SW 1271 (cell line): ENCODE measurements at places on chromosomes 2 and 18.

- DNase-seq, result no peak
Measured at GRCh38 chr2:234029150-234029733, 21.3 kb upstream of the SPP2 start.

DNA sequence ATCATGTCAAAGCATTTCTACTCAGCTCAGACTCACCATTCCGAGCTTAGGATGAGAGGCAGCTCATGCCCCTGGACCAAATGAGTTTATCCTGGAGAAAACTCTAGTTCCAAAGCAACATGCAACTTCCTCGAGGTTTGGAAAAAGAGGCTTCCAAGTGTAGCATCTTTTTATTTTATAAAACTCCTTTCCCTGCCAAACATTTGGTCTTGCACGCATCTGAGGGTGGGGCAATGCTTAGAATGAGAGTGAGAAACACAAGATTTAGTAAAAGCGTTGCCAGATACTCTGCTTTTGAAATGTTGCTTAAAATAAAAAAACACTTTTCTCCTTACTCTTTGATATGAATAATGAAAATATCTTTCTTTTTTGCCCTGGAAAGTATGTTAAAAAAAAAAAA is 151.5 kb downstream of the NCKAP5 start:
- no peak for DNase-seq

DNA sequence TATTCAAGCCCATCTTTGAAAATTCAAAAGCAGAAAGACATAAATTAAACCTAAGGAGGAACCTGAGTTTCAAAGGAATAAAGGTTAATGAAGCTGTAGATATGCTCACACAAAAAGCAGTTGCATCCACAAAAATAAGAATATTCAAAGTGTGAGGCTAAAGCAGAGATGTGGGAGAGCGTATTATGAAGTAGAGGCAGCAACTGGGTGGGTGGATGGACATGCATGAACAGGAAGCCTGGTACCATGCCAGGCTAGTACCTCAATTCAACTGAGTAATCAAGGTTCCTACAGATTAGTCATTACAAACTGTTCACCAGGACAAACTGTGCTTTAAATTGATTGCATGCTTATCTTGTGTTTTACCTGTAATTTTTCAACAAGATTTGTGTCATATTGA is 330.0 kb upstream of the PKDCC start:
- no peak for DNase-seq

GRCh38 chr18:34773961-34774766 is 64.1 kb downstream of the DTNA start:
- no peak for DNase-seq

- no peak for DNase-seq
Measured at GRCh38 chr18:48592540-48593171, 53.8 kb downstream of the CTIF start.

- DNase-seq, result no peak
Measured at GRCh38 chr2:8123464-8123863, 558.4 kb upstream of the ID2 start.

GRCh38 chr2:8527676-8528075 is 154.2 kb upstream of the ID2 start:
- no peak for DNase-seq

DNA sequence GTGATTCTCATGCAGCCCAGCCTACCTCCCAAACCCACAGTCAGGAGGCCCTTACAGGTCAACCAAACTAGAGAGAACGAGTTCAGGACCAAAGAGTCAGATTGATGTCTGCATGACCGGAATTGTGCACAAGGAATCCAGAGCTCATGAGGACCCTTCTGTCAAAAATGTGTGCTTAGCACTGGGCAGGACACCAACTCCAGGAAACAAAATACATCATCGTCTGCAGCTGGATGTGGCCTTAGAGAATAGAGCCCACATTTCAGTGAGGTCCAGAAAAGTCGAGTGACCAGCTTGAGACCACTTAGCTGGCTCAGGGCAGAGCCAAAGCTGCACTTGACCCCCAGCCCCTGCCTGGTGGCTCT is 3.2 kb downstream of the TNS1 start:
- no peak for DNase-seq

DNA sequence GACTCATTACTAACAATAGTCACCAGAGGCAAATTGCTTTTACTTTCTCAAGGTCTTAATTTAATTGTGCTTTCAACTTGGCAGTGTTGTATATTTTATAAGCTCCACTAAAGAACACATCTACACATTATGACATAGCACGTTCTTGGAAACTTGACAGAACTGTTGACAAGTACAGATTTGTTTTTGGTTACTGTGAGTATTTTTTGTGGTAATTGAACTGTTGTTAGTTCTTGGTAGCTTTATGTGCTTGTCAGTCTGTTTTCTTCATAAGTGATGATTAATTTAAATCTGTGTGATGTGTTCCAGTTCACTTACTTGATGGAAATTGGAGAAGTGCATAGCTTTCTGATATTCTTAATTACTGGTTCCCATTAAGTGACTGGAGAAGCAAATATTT is 63.9 kb downstream of the COMMD1 start:
- DNase-seq, result no peak

DNA sequence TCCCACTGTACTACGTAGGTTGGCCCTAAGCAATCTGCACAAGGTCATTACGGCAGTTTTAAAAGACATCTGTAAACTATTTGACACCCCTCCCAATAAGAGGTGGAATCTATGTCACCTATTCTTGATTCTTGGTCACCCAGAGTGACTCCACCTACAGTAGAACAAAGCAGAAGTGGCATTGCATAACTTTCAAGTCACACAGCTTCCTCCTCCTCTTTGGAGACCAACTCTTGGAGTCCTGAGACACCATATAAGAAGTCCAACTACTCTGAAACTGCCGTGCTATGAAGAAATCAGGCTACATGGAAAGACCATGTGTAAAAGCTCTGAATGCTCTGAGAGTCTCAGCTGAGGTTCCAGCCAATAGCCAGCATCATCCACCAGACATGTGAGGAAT is 253.5 kb upstream of the CDH20 start:
- DNase-seq, result no peak

DNA sequence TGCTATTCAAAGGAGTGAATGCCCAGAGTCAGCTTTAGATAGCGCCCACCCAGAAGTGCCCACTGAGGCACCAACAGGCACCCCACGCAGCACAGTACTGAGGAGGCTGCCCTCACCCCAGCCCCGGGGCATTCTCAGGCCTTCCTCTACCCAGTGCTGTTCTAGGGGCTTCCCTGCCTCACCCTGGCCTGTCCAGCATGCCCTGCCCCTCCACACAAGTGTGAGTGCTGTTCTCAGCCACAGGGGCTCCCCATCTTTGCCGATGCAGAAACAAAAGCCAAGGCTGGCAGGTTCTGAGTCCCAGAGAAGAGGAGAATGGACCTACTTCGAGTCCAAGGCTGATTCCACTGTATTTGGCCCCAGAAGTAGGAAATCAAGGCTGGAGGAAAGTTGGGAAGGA is 15.8 kb downstream of the BIN1 start:
- no peak for DNase-seq

- DNase-seq, result no peak
Measured at GRCh38 chr18:8367217-8367988, 241.8 kb upstream of the RAB12 start.

DNA sequence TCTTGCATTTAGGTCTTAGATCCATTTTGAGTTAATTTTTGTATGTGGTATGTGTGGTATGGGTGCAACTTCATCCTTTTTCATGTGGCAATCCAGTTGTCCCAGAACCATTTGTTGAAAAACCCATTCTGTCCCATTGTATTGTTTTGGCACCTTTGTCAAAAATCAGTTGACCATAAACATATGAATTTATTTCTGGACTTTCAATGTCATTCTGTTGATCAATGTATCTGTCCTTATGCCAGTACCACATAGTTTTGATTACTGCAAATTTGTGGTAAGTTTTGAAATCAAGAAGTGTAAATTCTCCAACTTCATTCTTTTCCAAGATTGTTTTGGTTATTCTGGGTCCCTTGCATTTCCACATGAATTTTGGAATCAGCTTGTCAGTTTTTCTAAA is 16.6 kb upstream of the ZNF396 start:
- no peak for DNase-seq

DNA sequence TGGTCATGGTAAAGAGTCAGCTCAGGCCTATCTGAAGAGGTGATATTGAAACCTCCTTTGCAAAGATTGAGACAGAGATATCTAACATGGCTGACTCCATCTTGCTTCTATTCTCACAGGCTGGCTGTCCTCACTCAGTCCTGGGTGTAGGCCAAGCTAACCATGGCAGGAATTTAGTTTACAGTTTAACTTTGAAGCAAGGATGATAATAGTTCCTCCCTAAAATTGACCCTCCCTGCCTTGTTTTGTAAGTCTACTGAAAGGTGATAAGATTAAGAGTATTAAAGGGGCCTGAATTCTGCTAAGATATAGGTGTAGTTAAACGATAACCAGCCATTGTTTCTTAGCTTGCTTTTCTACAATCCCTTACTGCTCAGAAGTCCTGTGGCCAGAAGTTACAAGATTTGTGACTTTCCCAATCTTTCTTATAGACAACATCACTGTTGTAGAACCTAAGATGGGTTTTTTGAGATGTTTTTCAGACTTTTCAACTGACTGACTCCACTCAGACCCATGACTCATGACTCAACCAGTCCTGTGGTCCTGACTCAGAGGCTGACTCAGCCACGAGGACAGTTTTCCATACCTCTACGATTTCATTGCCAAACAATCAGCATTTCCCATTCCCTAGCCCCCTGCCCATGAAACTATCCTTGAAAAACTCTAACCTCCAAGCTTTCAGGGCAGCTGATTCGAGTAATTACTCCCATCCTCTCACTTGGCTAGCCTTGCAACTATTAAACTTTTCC is 195.7 kb upstream of the SESTD1 start:
- DNase-seq, result no peak

GRCh38 chr2:79179036-79179435 is 19.5 kb upstream of the REG3A start:
- no peak for DNase-seq

GRCh38 chr2:54122939-54123338 is 7.5 kb downstream of the ACYP2 start:
- no peak for DNase-seq

DNA sequence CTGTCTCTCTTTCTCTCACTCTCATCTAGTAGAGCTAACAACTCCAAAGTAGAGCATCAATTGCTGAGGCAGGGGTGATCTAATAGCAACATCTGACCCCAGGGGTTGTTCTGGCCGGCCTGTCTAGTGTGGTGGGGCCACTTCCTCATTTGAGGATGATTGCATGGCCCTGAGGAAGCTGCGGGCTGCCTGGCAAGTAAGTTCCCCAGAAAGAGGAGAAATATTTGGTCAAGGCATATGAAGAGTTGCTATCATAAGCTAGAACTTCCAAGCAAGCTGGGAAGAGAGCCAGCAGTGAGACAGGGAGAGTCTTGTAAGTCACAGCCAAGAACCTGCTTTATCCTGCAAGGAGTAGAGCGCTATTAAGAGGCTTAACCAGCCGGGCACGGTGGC is 50.8 kb upstream of the TMEM87B start:
- DNase-seq, result no peak
